ENCODE measurements at places on chromosomes 7 and 10.

- no peak for DNase-seq
Measured at GRCh38 chr10:86071758-86072157, 294.8 kb downstream of the GRID1 start.

DNA sequence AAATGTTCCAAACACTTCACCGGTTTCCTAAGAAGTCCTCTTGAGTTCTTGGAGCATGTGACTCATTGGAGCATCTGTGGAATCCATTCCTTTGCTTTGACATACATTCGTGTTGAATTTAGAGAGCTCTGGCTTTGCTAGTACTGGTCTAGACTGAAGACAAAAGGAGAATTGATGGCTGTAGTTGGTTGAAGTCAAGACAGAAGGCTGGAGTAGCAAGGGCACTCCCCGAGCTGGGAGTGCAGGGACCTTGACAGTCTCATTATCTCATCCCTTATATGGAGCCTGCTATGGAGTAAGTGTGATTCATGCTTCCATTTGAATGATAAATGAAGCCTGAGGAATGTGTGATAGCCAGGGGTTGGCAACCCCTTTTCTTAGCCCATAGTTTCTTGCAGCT is 1249.1 kb downstream of the TYW1 start:
- DNase-seq: no peak

DNA sequence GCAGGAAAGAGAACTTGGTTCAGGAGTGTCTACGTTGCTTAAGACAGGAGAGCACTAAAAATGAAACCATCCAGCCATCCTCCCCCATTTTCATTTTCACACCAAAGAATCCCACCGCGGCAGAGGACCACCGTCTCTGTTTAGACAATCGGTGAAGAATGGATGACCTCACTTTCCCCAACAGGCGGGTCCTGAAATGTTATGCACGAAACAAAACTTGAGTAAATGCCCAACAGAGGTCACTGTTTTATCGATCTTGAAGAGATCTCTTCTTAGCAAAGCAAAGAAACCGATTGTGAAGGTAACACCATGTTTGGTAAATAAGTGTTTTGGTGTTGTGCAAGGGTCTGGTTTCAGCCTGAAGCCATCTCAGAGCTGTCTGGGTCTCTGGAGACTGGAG is 1.4 kb upstream of the IL6 start:
- DNase-seq: no peak

DNA sequence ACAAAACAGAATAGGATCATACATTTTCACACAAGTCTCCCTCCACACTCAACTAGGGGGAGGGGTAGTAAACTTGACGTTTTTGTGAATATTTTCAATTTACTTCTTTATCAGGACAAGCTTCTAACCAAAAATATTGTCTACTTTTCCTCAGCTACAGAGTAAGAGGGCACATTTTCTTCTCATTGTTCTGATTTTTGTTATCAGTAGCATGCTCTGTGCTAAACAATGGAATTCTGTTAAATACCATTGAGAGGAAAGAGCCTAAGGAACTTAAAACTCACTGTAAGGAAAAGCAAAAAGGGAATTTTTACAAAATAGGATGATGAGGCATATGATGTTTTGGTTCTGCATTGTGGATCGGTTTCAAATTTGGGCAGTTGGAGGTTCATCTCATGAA is 41.2 kb downstream of the ANLN start:
- no peak for DNase-seq

DNA sequence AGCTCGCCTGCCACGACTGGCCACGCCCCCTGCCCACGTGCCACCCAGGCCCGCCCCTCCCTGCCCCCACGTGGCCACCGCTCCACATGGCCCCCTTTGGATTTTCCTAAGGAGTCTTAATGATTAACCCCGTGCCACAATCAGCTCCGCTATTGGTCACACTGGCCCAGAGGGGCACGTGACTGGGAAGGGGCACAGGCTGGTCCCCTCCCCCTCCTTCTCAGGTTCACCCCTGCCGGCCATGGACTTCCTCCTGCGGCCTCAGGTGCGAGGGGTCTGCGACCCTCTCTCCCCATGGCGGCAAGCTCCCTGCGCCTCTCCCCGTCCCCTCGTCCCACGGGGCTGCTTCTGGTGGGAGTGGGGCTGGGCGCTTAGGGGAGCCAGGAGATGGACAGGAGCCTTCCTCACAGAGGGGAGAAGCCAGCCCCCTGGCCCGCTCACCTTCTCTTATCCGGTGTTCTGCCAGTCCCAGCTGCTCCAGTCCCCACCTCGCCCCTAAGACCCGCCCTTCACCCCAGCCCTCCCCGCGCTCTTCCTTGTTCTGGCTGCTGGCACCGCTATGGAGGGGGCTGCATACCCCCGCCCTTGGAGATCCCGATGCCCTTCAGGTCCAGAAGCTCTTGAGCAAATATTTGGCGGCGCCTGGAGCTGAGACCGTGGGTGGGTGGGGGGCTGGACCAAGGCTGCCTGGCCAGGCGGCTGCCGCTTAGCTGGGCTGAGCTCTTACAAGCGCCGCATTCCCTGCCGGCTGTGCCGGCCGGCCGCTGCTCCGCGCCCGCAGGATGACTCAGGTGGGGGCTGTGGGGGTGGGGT is 3.2 kb downstream of the SLC4A2 start:
- DNase-seq: peak; percentile 33

DNA sequence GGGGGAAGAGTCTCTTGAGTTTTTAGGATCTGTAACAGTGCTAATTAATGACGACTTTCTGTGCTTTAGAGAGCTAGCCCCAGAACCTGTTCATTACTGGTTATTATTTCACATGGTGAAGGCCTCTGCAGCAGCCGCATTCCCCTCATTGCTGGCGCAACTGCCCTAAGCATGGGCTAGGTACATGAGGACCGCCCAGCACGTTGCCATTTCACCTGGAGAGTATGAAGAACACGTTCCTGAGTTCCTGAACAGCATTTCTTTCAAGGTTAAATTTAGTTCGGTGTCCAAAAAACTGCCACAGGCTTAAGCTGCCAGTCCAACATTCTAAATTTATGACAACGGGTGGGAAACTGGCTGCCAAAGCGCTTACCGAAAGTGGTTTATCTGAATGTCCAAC is 177.0 kb downstream of the DNAH11 start:
- no peak for DNase-seq

- DNase-seq: no peak
Measured at GRCh38 chr10:5666008-5666840, at the start of gene ASB13. TSS of gene ASB13 (minus strand) at chr10:5666595. CDS start at chr10:5666551, 44 bp downstream.

GRCh38 chr10:14548474-14548873 is 217.8 kb upstream of the FRMD4A start:
- DNase-seq: no peak

DNA sequence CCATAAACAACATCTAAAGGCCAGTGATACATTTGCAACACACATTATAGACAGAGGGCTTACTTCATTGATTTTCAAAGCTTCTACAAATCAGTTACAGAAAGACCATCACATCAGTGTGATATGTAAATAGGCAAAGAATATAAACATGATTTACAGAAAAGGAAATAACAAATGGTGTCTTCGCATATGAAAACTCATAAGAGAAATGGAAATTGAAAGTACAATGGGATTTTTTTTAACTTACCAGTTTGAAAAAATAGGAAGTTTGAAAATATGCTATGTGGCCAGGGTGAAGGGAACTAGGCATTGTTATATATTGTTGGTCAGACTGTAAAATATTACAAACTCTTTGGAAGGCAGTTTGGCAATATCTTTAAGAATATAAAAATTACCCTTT is 27.3 kb downstream of the SEC23IP start:
- DNase-seq: no peak

- DNase-seq: no peak
Measured at GRCh38 chr7:111051832-111052231, 39.1 kb upstream of the LRRN3 start.

DNA sequence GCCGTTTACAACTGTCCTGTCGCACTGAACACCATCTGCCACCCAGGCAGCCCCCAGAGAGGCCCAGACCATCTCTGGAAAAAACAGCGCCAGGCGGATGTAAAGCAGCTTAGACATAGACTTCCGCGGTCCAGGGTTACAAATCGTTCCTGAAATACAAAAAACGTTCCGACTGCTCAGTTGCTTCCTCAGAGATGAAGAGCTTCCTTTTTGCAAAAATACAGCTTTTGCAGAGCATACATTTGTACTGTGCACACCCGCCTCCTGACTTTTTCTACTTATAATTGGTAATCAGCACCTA is 11.4 kb downstream of the DAGLB start:
- DNase-seq: no peak

DNA sequence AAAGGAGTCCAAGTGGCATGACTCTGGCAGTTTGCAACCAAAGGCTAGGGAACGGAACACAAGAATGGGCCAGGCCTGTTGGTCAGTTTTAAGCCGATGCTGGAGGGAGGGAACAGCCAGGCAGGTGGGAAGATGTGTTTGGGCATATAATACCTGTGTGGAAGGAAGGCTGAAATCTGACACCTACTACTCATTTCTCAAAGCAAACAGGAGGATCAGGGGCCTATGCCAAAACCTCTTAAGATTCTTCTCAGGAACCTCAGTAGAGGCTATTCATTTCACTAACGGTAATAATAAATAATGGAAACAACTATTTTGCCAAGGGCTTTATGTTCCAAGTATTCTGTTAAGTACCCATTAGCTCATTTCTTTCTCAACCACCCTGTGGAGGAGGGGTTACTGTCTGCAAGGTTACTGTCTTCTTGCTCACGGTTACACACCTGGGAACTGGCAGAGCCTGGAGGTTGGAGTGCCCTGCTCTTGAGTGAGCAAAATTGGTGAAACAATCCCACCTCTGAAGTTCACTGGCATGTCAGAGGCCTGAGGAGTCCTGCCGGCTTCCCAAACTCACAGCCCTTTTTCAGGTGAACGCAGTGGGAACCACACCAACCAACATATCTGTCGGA is 35.5 kb downstream of the GOT1 start:
- no peak for DNase-seq

DNA sequence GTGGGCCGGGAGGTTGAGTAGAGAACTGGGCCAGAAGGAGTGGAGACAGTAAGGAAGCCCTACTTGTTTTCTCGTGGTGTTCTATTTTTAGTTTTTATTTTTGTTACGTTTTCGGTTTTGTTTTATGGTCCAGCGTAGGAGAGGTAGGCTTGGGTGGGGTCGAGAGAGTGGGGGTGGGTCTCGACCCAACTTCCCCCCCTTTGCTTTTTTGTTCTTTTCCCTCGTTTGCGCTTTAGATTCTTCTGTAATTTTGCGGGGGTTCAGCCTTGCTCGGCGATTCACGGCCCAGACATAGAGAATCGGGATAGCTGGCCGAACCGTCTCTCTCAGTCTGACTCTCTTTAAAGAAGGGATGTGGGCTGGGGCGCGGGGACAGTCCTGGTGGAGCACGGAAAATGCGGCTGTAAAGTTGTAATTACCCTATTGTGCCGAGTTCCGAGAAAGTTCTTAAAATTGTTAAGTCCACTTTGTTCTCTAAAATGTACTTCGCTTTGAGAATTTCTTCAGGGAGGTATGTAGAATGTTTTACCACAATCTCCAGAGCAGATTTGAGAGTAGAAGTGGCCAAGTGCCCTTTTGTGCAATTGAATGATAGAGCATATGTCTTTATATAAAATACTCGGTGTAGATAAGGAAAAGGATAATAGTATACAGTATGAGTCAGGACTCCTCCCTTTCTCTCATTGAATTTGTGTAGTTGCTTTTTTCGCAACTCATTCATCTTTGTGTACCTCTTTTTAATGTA is 816 bp downstream of the DMTF1 start:
- DNase-seq: peak; percentile 36

GRCh38 chr7:113710310-113711096 is 208.3 kb downstream of the PPP1R3A start:
- DNase-seq: peak; percentile 76

- no peak for DNase-seq
Measured at GRCh38 chr7:47967708-47968107, 11.7 kb downstream of the HUS1 start.

- no peak for DNase-seq
Measured at GRCh38 chr10:118807512-118808305, 52.9 kb upstream of the CACUL1 start.

DNA sequence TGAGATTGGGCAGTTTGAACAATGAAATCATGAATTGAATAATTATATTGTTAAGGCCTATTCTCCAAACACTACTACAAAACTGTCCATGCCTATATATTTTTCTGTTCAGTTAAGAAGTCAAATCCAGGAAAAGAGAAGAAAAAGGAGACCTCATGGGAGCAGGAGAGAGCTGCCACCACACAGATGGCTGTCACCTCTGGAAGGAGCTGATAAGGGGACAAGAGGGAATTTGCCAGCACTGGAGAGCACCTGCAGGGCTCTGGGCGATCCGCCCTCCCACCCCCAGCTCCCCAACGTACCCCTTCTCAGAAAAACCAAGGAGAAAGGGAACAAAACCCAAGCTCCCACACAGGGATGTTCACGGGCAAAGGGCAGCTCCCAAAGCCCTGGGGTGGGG is 227.8 kb downstream of the TNS3 start:
- DNase-seq: no peak

GRCh38 chr7:128713794-128714193 is 25.4 kb upstream of the CALU start:
- no peak for DNase-seq

DNA sequence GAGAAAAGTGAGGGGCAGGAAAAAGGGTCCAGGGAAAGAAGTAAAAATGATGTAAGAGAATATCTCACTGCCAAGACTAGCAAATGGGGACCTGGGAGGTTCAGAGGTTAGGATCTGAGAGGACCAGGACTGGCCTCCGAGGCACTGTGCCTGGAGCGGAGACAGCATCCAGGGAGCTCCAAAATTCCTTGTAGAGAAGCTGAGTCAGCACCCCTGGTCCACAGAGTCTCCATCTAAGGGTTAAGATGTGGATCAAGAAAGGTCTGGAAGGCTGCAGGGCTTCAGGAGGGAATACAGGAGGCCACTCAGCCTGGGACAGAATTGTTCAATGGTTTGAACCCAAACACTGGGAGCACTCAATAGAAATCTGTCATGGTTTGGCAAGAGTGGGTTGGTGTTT is 30.6 kb downstream of the ZNF503 start:
- no peak for DNase-seq

DNA sequence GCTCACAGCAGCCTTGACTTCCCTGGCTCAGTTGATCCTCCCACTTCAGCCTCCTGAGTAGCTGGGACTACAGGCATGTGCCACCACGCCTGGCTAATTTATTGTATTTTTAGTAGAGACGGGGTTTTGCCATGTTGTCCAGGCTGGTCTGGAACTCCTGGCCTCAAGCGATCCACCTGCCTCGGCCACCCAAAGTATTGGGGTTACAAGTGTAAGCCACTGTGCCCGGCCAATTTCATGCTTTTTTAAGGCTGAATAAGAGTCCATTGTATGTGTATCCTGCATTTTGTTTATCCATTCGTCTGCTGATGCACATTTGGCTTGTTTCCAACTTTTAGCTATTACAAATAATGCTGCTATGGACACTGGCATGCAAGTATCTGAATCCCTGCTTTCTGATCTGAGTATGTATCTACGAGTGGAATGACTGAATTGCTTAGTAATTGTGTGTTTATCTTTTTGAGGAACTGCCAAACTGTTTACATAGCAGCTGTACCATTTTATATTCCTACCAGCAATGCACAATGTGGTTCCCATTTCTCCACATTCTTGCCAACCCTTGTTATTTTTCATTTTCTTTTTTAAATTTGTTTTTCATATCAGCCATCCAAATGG is 37.3 kb upstream of the TPST1 start:
- no peak for DNase-seq

Measured in NCI-H187 (cell line).